GM23338 (cell line): ENCODE measurements at places on chromosomes 5 and 9. TPM values are rescaled to one million over a fixed set of nuclear protein-coding genes. Genes with fewer than 3 reads are reported as not detected.

GRCh38 chr5:71974165-71974564 lies 133.1 kb upstream of the MAP1B start:
- H3K36me3 ChIP-seq = no peaks in the 10 kb centered on the region
- no peak for DNase-seq
- H3K27ac ChIP-seq = no peak overlapping the region
- H3K4me1 ChIP-seq = no peaks in the 10 kb centered on the region

DNA sequence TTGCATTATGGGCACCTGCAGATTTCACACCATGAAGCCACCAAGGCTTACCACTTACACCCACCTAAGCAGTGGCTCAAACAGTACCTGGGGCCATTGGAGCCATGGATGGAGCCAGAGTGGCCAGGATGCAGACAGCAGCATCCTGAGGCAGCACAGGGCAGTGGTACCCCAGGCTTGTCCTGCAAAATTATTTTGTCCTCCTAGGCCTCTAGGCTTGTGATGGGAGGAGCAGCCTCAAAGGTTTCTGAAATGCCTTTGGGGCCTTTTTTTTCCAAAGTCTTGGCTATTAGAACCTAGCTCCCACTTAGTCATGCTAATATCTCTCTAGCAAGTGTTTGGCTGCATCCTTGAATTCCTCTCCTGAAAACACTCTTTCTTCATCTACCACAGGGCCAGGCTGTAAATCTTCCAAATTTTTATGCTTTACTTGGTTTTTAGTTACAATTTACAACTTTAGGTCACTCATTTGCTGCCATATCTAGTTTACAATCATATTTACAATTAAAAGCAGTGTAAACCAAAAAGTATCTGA lies 15.7 kb downstream of the TMC1 start:
- no peaks in the 10 kb centered on the region for H3K27me3 ChIP-seq
- no peak overlapping the region for H3K4me3 ChIP-seq
- H3K4me1 ChIP-seq = no peaks in the 10 kb centered on the region
- H3K36me3 ChIP-seq = no peaks in the 10 kb centered on the region
- H3K27ac ChIP-seq = no peak overlapping the region

Gene SMIM33
- not detected in 2 replicates for total RNA-seq

- peak; percentile 94 for DNase-seq
- H3K4me1 ChIP-seq = peaks cover 42% of the 10 kb centered on the region
- H3K27ac ChIP-seq = no peak overlapping the region
- H3K36me3 ChIP-seq = no peaks in the 10 kb centered on the region
- H3K4me3 ChIP-seq = peak overlapping the region; percentile 53
- H3K27me3 ChIP-seq = peaks cover 55% of the 10 kb centered on the region
Measured at GRCh38 chr5:88140396-88140855, 128.2 kb downstream of the TMEM161B start.

DNA sequence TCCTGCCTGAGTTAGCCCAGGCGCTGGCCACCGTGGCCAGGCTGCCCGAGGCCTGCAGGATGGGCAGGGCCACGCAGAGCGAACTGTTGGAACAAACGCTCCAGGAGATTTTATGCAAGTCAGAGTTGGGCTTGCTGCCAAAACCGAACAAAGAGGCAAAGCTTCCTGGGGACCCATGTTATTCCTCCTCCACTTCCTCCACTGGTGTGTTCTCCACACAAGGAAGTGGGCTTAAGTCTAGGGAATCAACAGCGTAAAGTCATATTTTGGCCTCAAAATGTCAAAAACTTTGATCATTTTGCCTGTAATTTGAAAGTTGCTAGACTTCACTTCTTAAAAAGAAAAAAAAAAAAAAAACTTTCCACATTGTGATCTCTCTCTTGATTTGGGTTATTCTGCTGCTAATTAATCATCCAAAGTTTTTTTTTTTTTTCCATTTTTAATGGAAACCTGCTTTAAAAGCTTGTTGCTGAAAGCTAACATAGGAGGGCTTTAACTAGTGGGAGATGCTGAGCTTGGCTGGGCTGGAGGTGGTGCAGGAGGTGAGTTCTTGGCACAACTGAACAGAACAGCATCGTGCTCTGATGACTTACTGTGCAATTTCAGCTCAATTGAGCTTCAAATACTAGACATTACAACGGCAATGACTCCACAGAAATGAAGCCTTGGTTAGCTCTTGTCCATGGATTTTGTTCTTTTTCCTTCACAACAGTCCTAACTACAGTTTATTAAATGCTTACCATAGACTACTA lies 73.0 kb downstream of the PTPDC1 start:
- H3K27ac ChIP-seq = no peak overlapping the region
- H3K4me3 ChIP-seq = no peak overlapping the region
- H3K36me3 ChIP-seq = no peaks in the 10 kb centered on the region; the same call in 1 of the 2 replicates
- no peak for DNase-seq

Gene DOLK
- total RNA-seq = 20.2 and 21.3 TPM in 2 replicates

Gene EFNA5
- 7.5 and 18.1 TPM in 2 replicates for total RNA-seq

Gene GAPT
- not detected in 2 replicates for total RNA-seq

- H3K4me3 ChIP-seq = no peak overlapping the region
- no peaks in the 10 kb centered on the region for H3K27me3 ChIP-seq
- DNase-seq = peak; percentile 49
- H3K36me3 ChIP-seq = no peaks in the 10 kb centered on the region
- H3K4me1 ChIP-seq = peaks cover 11% of the 10 kb centered on the region
Measured at GRCh38 chr5:52685566-52685965, 102.2 kb upstream of the ITGA1 start.

Gene GPBP1
- 109 and 121 TPM in 2 replicates for total RNA-seq

DNA sequence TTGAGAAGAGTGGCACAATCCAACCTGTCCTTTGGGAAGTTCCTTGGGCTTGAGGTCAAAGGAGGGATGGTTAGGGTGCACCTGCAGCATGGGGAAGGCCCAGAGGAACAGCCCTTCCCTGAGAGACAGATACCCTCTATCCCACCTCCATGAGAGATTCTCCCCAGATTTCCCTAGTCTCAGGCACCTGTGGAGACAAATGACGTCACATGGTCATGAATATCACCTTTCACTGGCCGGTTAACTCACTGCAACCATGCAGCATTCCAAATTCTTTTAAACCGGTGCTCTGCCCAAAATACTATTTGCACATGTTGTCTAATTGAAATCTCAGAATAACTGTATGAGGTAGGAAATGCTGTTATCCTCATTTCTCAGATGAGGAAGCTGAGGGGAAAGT lies 15.6 kb upstream of the TRIO start:
- H3K4me1 ChIP-seq = no peaks in the 10 kb centered on the region
- no peaks in the 10 kb centered on the region for H3K36me3 ChIP-seq
- no peak overlapping the region for H3K4me3 ChIP-seq
- no peak for DNase-seq
- H3K27me3 ChIP-seq = no peaks in the 10 kb centered on the region

Gene IFNW1
- total RNA-seq = not detected in 2 replicates

DNA sequence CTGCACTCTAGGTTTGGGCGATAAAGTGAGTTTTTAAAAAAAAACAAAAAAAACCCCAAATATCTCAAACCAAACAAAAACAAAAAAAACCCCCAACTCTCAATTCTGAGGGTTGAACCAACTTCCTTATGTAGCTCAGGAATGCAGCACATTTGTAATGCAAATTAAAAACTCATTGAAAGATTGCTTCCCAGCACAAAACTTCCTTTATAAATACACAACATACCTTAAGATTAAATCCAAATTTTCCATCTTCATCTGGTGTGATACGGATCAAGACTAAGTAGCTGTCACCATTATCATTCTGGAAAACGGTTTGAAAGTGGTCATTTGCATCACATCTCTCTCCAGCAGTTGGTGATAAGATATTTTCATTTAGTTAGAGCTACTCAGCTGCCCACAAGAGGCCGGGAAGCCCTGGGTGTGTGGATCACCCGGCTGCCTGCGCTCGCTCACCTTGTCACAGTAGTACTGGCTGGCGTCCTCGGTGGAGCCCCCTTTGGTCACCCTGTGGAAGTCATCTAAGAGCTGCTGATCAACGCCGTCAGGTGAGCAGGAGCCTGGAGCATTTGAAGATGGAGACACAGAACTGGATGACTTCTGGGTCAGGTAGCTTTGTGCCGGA lies 88.2 kb downstream of the PTPN3 start:
- DNase-seq = peak; percentile 89
- no peaks in the 10 kb centered on the region for H3K36me3 ChIP-seq
- peak overlapping the region; percentile 55 for H3K27ac ChIP-seq
- peak overlapping the region; percentile 5; the same call in 1 of the 2 replicates for H3K4me3 ChIP-seq

- no peak overlapping the region for H3K4me3 ChIP-seq
- no peak overlapping the region for H3K27ac ChIP-seq
- no peaks in the 10 kb centered on the region for H3K36me3 ChIP-seq
- peaks cover 9% of the 10 kb centered on the region; the same call in 1 of the 2 replicates for H3K27me3 ChIP-seq
- no peak for DNase-seq
- no peaks in the 10 kb centered on the region for H3K4me1 ChIP-seq
Measured at GRCh38 chr5:81398741-81399140, 4.8 kb upstream of the ACOT12 start.

Gene PSD2
- 0.10 TPM in 1 of 2 replicates, not detected in the other for total RNA-seq

- H3K27me3 ChIP-seq = no peaks in the 10 kb centered on the region
- no peak for DNase-seq
- no peaks in the 10 kb centered on the region for H3K36me3 ChIP-seq
- no peak overlapping the region for H3K27ac ChIP-seq
Measured at GRCh38 chr9:72022841-72023240, 37.6 kb downstream of the C9orf57 start.

GRCh38 chr9:8186560-8186959 lies 387.0 kb upstream of the DMAC1 start:
- no peak overlapping the region for H3K4me3 ChIP-seq
- no peaks in the 10 kb centered on the region for H3K27me3 ChIP-seq
- no peak for DNase-seq
- no peak overlapping the region for H3K27ac ChIP-seq
- no peaks in the 10 kb centered on the region for H3K36me3 ChIP-seq
- H3K4me1 ChIP-seq = no peaks in the 10 kb centered on the region

DNA sequence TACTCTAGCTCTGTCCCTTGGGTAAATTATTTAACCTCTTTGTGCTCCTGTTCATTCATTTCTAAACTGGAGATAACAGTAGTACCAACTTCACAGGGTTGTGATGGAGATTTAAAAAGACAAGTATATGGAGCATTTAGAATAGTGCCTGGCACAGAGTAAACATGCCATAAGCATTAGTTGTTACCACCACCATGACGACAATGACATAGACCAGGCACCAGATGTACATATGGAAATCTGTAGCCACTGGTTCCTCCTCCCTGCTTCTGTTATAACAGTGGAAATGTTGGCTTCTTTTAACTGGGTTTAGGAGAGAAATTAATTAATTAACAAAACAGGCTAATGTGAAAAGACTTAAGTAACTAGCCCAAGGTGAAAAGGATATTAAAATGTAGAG lies 217.5 kb downstream of the DENND1A start:
- no peak overlapping the region for H3K27ac ChIP-seq
- H3K36me3 ChIP-seq = no peaks in the 10 kb centered on the region
- no peak overlapping the region for H3K4me3 ChIP-seq
- no peaks in the 10 kb centered on the region for H3K27me3 ChIP-seq

Gene KIAA1958
- total RNA-seq = 37.9 and 41.7 TPM in 2 replicates

- H3K36me3 ChIP-seq = no peaks in the 10 kb centered on the region
- peaks cover 34% of the 10 kb centered on the region for H3K4me1 ChIP-seq
- no peak overlapping the region for H3K4me3 ChIP-seq
- H3K27me3 ChIP-seq = no peaks in the 10 kb centered on the region
Measured at GRCh38 chr9:27425827-27426510, 98.1 kb upstream of the IFNK start.

Gene DNAI1
- 0.19 and 1.0 TPM in 2 replicates for total RNA-seq
